Right lobe of liver (tissue), 6 donors: ENCODE measurements at places on chromosomes 13 and 19. TPM values are rescaled to one million over a fixed set of nuclear protein-coding genes. Genes with fewer than 3 reads are reported as not detected.

- no peaks in the 10 kb centered on the region for H3K36me3 ChIP-seq
- H3K4me3 ChIP-seq = no peak overlapping the region
- peak overlapping the region; percentile 90 for H3K27ac ChIP-seq
- no peaks in the 10 kb centered on the region for H3K4me1 ChIP-seq
These were observed 3.8 kb upstream of the ANGPTL4 start for GRCh38 chr19:8360196-8360595.

GRCh38 chr13:64277097-64277496, 2861.4 kb upstream of the PCDH20 start:
- no peaks in the 10 kb centered on the region for H3K27me3 ChIP-seq
- H3K36me3 ChIP-seq = no peaks in the 10 kb centered on the region
- H3K27ac ChIP-seq = no peak overlapping the region
- no peak for DNase-seq

DNA sequence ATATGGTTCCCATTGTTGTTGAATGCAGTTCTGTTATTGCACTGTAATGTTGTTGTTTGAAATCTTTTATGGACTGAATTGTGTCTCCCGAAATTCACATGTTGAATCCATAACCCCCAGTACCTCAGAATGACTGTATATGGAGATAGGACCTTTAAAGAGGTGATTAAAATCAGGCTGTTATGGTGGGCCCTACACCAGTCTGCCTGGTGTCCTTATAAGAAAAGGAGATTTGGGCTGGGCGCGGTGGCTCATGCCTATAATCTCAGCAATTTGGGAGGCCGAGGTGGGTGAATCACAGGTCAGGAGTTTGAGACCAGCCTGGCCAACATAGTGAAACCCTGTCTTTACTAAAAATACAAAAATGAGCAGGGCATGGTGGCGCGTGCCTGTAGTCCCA, 7.4 kb downstream of the CXCL17 start:
- H3K4me1 ChIP-seq = no peaks in the 10 kb centered on the region
- H3K27me3 ChIP-seq = no peaks in the 10 kb centered on the region
- DNase-seq = no peak

- H3K27me3 ChIP-seq = no peaks in the 10 kb centered on the region
- no peaks in the 10 kb centered on the region for H3K36me3 ChIP-seq
- H3K4me3 ChIP-seq = peak overlapping the region; percentile 84
- H3K4me1 ChIP-seq = peaks cover 14% of the 10 kb centered on the region
- no peak for DNase-seq
These were observed 1.1 kb upstream of the TMTC4 start for GRCh38 chr13:100675661-100676129.

DNA sequence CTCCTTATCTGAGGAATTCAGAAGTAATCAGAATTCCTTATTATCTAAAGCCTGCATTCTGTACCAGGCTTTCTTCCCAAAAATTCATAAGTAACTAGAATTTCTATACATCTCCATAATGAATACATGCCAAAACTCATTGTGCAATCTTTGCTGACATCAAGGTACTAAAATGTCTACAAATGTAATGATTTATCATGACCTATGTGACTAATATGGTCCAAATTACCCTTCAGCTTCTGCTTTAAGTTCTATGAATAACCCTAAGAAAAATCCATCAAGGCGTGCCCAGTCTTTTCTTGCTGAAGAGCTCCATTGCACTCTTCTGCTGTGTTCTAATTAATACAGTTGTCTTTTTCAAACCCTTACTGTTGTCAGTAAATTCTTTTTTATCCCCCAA, 58.5 kb upstream of the SLITRK1 start:
- H3K36me3 ChIP-seq = no peaks in the 10 kb centered on the region
- no peak overlapping the region for H3K4me3 ChIP-seq
- no peak for DNase-seq

- no peaks in the 10 kb centered on the region for H3K36me3 ChIP-seq
- no peaks in the 10 kb centered on the region for H3K27me3 ChIP-seq
- no peak overlapping the region for H3K4me3 ChIP-seq
- H3K27ac ChIP-seq = peak overlapping the region; percentile 97
- H3K4me1 ChIP-seq = peaks cover 75% of the 10 kb centered on the region
These were observed 49.7 kb upstream of the EHD2 start for GRCh38 chr19:47663435-47663910.

DNA sequence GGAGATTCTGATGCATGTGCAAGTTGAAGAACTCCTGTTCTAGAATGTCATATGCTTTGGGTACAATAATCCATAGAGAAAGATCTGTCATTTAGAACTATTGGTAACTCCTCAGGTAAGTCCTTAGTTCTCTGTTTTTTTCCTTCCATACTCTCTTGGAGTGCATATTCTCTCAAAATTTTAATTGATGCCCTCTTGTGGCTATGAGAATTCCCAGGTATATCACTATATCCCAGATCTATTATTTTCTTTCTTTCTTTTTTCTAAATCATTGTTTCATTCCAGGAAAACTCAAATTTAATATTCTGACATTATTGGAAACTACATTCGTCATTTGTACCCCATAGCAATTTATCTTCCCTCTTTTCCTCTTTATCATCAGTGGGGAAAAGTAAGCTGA, 485.4 kb downstream of the KLF5 start:
- no peak for DNase-seq
- no peak overlapping the region for H3K4me3 ChIP-seq
- no peaks in the 10 kb centered on the region for H3K4me1 ChIP-seq
- H3K27me3 ChIP-seq = no peaks in the 10 kb centered on the region

GRCh38 chr13:28544026-28544425, 49.1 kb upstream of the FLT1 start:
- no peak for DNase-seq
- no peaks in the 10 kb centered on the region for H3K36me3 ChIP-seq
- no peaks in the 10 kb centered on the region for H3K4me1 ChIP-seq
- H3K27ac ChIP-seq = no peak overlapping the region
- no peak overlapping the region for H3K4me3 ChIP-seq

DNA sequence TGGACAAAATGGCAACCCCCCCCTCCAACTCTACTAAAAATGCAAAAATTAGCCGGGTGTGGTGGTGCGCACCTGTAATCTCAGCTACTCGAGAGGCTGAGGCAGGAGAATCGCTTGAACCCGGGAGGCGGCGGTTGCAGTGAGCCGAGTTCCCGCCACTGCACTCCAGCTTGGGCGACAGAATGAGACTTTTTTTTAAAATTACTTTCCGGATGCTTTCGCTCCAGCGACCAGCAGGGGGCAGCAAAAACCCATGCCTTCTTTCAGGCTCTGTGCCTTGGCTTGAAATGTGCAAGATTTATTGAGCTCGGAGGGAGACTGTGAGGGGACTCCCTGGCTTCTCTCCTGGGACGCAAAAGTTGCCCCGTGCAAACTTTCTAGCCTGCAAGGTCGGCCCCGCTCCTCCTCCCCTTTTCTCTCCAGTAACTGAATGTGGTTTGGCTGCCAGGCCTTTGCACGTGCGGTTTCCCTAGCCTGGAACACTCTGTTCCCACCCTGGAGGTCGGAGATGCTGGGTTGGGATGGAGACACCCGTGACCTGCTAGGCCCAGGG, 61.4 kb upstream of the NFIC start:
- DNase-seq = peak; percentile 76
- H3K4me1 ChIP-seq = no peaks in the 10 kb centered on the region
- no peaks in the 10 kb centered on the region for H3K27me3 ChIP-seq
- no peak overlapping the region for H3K4me3 ChIP-seq
- H3K36me3 ChIP-seq = no peaks in the 10 kb centered on the region

DNA sequence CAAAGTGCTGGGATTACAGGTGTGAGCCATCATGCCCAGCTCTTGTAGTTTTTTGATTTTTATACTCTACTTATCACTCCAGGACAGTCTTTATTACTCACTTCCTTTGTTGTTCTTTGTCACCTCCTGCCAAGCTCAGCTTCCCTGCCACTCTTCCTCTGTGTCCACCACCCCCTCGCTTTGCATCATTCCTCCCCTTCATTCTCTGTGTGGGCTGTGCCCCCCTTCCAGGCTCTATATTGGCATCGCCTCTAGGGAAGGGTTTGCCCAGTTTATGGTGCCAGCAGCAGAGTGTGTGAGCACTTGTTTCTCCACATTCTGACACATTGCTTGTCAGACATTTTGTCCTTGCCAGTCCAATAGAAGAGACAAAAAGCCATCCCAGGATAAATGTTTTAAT, 15.1 kb downstream of the ZNF302 start:
- no peaks in the 10 kb centered on the region for H3K4me1 ChIP-seq
- H3K36me3 ChIP-seq = no peaks in the 10 kb centered on the region
- H3K4me3 ChIP-seq = no peak overlapping the region
- H3K27me3 ChIP-seq = no peaks in the 10 kb centered on the region
- no peak overlapping the region for H3K27ac ChIP-seq

- H3K4me3 ChIP-seq = no peak overlapping the region
- H3K36me3 ChIP-seq = no peaks in the 10 kb centered on the region
- H3K27ac ChIP-seq = no peak overlapping the region
- no peak for DNase-seq
These were observed 4.1 kb downstream of the SLC10A2 start for GRCh38 chr13:103062079-103062478.

DNA sequence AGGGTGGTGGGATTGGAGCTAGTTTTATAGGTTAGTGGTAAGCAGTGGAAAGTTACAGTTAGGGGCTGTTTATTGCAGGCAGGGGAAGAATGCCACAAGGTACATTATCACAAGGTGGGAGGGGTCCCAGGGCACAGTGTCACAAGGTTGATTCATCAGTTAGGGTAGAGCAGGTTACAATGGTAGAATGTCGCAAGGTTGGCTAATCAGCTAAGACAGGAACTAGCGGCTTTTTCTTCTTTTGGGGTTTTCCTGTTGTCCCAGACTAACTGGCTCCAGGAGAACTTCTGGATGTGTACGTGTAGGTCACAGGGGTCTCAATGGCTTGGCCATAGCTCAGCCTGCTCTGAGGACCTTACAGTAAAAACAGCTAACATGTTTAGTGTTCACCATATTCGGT, 1221.1 kb downstream of the SLITRK1 start:
- no peaks in the 10 kb centered on the region for H3K27me3 ChIP-seq
- H3K36me3 ChIP-seq = no peaks in the 10 kb centered on the region
- H3K27ac ChIP-seq = no peak overlapping the region
- DNase-seq = no peak
- no peak overlapping the region for H3K4me3 ChIP-seq

DNA sequence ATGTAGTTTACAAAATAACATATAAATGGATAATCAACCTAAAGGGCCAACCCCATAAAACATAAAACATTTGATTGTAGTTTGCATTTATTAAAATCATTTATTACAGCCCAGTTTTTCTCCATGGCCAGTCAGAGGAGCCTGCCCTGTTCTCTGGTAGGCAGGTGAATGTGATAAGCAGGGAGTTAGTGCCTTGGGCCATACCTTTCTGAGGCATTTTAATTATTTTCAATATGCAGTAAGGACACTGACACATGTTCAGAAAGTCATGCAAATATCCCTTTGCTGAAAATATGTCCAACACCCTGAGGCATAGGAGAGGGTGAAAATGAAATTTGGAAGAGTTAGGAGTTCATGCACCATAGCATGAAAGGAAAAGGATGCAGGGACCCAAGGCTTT, 242.6 kb upstream of the EDNRB start:
- H3K4me1 ChIP-seq = no peaks in the 10 kb centered on the region
- DNase-seq = no peak
- no peaks in the 10 kb centered on the region for H3K36me3 ChIP-seq

Gene LMTK3
- total RNA-seq = 0.31 TPM

Gene NPAS1
- total RNA-seq = not detected

Gene PRKCG
- total RNA-seq = not detected

Gene KLHL1
- not detected for total RNA-seq

Gene NANOS3
- total RNA-seq = not detected
